ENCODE measurements at places on chromosomes 5 and 9. TPM values are rescaled to one million over a fixed set of nuclear protein-coding genes. Genes with fewer than 3 reads are reported as not detected.

The GCNT4 gene
- 22.5 TPM for total RNA-seq

The GABRA1 gene
- not detected for total RNA-seq

The MCIDAS gene
- total RNA-seq, result not detected

The NUTM2G gene
- total RNA-seq, result not detected

The FAM153A gene
- total RNA-seq, result 116 TPM

The PCDHGC4 gene
- not detected for total RNA-seq

The SH3RF2 gene
- total RNA-seq, result not detected

The SPATA31D4 gene
- not detected for total RNA-seq

GRCh38 chr9:103992938-103993579 is 101.0 kb upstream of the SMC2 start:
- no peak for DNase-seq

GRCh38 chr9:133803745-133804144 is 65.6 kb upstream of the SARDH start:
- no peak for DNase-seq

DNA sequence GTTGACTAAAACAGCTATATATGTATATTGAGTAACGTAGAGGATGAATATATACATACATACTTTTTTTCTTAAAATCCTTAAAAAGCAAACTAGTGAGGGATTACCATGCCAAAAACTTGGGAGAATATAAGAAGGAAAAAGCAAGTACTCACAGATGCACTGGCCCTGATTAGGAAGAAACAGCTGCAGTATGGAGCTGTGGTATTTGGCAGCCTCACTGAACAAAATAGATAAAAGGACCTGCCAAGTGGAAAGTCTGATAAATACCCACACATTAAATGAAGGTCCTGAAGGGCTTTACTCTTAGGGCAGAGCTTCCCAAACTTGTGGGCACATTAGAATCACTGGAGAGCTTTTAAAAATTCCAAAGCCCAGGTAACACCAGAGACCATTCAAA is 80.6 kb downstream of the FEM1C start:
- no peak for DNase-seq

DNA sequence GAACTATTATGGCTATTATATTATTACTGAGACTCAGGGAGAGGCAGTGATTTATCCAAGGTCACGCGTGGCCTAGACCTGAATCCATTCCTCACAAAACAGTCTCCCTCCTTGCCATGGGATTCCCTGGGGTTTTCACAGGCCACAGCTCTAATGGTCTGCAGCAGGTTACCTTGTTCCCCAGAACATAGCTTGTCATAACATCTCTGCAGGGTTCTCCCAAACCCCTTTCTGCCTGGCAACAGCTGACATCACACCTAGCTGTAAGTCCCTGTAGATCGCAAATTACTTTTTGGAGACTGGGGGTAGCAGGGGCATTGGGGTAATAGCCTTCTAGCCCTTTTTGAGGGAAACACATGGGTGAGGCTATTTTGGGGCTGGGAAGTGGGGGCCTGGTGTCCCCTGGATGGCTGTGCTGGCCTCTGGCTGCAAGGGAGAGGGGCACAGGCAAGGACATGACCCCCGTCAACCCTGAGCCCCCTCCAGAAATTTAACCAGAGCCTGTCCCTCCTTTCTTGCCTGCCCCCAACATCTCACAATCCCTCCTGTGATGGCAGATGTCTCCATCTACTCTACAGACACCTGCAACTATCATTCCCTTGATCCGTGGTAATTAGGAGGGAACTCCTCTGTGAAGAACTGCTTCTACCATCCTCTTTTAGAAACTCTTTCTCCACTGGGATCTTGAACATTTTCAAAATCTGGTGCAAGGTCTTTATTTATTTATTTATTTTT is 1.3 kb downstream of the CD74 start:
- DNase-seq, result peak; percentile 62

GRCh38 chr5:142400415-142400814 is 75.6 kb upstream of the SPRY4 start:
- DNase-seq, result no peak

- DNase-seq, result no peak
Observed at GRCh38 chr5:3310541-3311261, 284.9 kb upstream of the IRX1 start.

GRCh38 chr5:43396762-43397304 is 15.4 kb downstream of the CCL28 start:
- DNase-seq, result peak; percentile 68

GRCh38 chr9:37902796-37903646 is 906 bp downstream of the SLC25A51 start:
- no peak for DNase-seq

GRCh38 chr9:26346942-26347477 is 545.6 kb downstream of the CAAP1 start:
- no peak for DNase-seq

DNA sequence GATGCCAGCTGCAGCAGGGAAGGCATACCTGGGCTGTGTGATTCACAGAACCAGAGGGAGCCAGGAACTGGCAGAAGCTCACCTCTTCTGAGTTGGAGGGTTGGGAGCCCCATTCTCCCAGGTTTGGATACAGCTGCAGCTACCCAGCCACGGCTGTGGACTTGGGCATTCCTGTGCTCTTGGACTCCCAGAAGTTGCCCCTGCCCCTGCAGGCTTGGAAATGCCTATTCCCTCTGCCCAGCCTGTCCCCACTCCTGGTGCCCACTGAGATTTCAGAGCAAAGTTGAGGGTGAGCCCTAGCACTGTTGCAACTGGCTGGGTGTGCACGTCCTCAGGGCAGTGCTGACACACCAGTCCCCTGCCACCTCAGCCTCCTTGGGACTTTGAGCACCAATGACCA is 489.7 kb downstream of the SLCO4C1 start:
- DNase-seq, result no peak

GRCh38 chr9:114397219-114397847 is 9.6 kb upstream of the AKNA start:
- DNase-seq, result no peak

GRCh38 chr9:118829334-118829733 is 539.9 kb downstream of the BRINP1 start:
- DNase-seq, result no peak
